ENCODE measurements at places on chromosomes 13 and 19. TPM values are rescaled to one million over a fixed set of nuclear protein-coding genes. Genes with fewer than 3 reads are reported as not detected.

GRCh38 chr13:34335014-34336007 lies 517.4 kb downstream of the RFC3 start:
- no peak for DNase-seq

- DNase-seq = no peak
Measured at GRCh38 chr19:12804051-12804450, 2.2 kb downstream of the THSD8 start.

- DNase-seq = peak; percentile 94
Measured at GRCh38 chr19:7506385-7507328, 9.2 kb upstream of the ZNF358 start.

DNA sequence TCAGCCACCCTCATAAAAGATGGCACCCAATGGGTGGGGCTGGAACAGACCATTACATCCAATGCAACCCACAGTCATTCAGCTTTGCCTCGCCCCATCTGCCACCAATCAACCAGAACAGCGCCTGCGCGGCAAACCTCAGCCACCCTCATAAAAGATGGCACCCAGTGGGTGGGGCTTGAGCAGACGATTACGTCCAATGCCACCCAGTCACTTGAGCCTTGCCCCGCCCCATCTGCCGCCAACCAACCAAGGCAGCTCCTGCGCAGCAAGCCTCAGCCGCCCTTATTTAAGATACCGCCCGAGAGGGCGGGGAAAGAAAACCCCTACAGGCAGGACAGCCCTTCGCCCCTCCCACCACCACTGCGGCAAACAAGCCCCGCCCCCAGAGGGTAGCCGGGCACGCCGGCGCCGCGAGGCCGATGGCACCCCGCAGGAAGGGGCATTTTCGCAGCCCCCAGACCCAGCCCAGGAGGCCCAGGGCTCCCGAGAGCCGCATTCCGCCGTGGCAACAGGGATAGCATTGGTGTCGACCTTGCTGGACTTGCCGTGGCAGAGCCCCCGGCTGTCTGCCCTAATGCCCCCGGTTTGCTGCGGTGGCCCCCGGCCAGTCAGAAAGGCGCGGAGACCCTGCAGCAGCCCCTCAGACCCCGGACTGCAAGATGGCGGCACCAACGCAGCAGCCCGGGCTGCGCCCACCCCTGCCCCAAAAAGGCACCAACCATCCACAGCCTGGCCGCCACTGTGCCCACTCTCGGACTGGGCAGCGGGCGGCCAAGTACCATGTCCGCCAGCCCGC lies 675 bp downstream of the PEG3 start:
- peak; percentile 78 for DNase-seq

- no peak for DNase-seq
Measured at GRCh38 chr19:37079238-37079637, 1.0 kb downstream of the ZNF420 start.

Gene NOP53
- 318 TPM for total RNA-seq

Gene HIPK4
- 0.48 TPM for total RNA-seq

Gene C19orf85
- total RNA-seq = not detected

All from transverse colon (tissue), 4 donors.